Lung (tissue), 17 donors: ENCODE measurements at places on chromosomes 12 and 14. TPM values are rescaled to one million over a fixed set of nuclear protein-coding genes. Genes with fewer than 3 reads are reported as not detected.

RTL1 gene
- 0.02 TPM for polyA plus RNA-seq

EXD2 gene
- polyA plus RNA-seq, result 9.0 TPM

CHGA gene
- polyA plus RNA-seq, result 0.51 TPM

DNA sequence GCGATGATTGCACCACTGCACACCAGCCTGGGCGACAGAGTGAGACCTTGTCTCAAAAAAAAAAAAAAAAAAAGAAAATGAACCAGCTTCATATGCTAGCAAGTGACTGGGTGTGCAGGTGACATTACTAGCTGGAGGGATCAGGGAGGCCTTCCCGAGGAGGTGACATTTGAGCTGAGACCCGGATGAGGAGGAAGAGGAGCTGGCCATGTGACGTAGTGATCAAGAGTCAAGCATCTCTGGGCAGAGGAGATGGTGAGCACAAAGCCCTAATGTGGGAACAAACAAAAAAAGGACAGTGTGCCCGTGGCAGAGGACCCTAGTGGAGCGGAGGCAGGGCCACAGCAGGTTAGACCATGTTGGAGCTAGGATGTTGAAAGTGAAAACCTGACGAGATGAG is 3.5 kb upstream of the PTPN6 start:
- no peak for DNase-seq
- peaks cover 12% of the 10 kb centered on the region for H3K4me1 ChIP-seq
- H3K27me3 ChIP-seq, result no peaks in the 10 kb centered on the region
- peaks cover 7% of the 10 kb centered on the region for H3K36me3 ChIP-seq
- no peak overlapping the region for H3K27ac ChIP-seq
- H3K4me3 ChIP-seq, result no peak overlapping the region

DNA sequence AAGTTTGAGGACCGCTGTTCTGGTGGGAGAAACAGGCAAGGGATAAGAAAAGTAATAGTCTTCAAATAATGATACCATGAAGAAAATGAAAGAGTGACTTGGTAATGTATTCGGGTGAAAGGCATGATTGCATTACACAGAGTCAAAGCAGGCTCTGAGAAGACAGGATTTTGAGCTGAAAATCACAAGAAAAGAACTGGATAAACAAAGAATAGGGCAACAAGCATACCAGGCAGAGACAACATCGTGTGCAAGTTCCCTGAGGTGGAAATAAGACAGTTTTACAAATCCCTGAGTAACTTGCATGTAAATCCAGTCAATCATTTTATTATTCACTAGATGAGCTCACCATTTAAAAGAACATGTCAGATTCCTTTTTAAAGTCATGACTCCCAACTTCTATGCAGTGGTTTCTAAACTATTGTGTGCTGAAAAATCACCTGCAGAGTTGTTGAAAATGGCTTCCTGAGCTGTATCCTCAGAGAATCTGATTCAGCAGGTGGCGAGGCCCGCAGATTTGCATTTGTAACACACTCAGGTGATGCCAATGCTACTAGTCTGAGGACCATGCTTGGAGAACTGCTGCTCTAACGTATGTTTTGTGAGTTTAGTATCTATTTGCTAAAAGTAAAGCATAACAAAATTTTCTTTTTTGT is 133.0 kb upstream of the ABCD2 start:
- H3K27me3 ChIP-seq, result no peaks in the 10 kb centered on the region
- DNase-seq, result no peak
- no peaks in the 10 kb centered on the region for H3K4me1 ChIP-seq

SYNDIG1L gene
- polyA plus RNA-seq, result 0.39 TPM

PAX9 gene
- 1.8 TPM for polyA plus RNA-seq

SCNN1A gene
- 129 TPM for polyA plus RNA-seq

DNA sequence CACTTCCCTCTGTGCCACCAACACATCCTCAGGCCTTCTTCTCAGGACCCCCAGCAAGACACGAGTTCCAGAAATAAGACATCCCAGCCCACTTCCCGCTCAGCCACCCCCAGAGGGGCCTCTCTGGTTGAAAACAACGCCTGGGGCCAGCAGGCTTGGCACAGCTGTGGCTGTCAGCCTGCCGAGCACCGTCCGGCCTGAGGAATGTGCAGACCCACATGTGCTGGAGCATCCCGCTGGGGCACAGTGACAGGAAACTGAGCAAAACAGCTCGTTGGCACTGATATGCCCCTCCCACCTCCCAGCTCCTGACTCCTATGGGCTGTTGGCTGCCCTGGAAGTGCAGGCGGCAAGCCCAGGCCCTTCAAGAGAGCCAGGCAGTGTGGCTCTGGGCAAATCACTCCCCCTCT is 1.4 kb downstream of the SYNE3 start:
- peaks cover 10% of the 10 kb centered on the region for H3K27me3 ChIP-seq
- H3K4me3 ChIP-seq, result no peak overlapping the region
- H3K36me3 ChIP-seq, result no peaks in the 10 kb centered on the region
- H3K27ac ChIP-seq, result no peak overlapping the region
- DNase-seq, result peak; percentile 90
- peaks cover 6% of the 10 kb centered on the region for H3K4me1 ChIP-seq

DNA sequence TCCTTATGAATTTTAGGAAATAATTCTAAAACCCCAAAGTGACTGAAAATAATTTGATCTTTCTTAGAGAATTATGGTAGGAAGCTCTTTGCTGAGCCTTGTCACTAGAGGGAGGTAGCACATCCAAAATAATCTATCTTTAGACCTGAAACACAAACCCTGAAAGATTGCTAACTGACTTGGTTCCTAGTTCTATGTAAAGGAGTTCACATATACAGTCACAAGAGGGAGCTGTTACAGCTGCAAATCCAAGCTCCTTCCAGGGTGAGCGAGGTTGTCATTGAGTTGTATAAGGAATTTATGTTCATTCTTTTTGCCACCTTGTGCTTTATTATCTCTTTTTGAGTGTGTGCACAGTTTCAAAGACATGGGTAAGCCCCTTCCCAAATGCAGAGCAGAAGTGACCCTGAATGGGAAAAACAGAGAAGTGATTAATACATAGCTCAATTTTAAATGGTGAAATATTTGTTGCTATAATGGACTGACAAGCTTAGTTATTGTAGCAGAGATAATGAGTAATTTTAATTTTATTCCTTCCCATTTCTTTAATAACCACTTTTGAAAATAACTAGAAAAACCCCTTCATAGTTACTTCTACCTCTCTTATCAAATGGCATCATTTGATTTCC is 387.9 kb downstream of the DAD1 start:
- no peaks in the 10 kb centered on the region for H3K27me3 ChIP-seq
- H3K4me3 ChIP-seq, result no peak overlapping the region
- H3K36me3 ChIP-seq, result no peaks in the 10 kb centered on the region
- H3K27ac ChIP-seq, result no peak overlapping the region
- no peaks in the 10 kb centered on the region for H3K4me1 ChIP-seq

DNA sequence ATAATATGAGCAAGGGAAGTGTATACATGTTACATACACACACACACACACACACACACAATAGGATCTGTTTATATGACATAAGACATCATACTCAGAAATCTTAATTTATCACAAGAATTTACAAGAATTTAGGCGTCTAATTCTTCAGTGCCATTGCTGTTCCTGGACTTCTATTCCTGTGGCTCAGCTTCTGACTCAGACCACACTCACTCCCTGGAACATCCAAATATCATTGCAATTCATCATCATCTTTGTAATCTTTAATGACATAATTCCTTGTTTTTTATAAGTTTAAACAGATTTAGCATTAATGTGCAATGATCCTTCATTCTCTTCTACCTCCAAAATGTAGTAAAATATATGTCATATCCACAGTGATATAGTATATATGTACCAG is 544.2 kb downstream of the FOXG1 start:
- H3K27me3 ChIP-seq, result no peaks in the 10 kb centered on the region
- no peak overlapping the region for H3K4me3 ChIP-seq
- DNase-seq, result no peak
- no peaks in the 10 kb centered on the region for H3K4me1 ChIP-seq

EFS gene
- 6.5 TPM for polyA plus RNA-seq

GRCh38 chr12:42706321-42706720 is 116.8 kb upstream of the PRICKLE1 start:
- H3K27ac ChIP-seq, result no peak overlapping the region
- H3K4me3 ChIP-seq, result no peak overlapping the region
- no peaks in the 10 kb centered on the region for H3K27me3 ChIP-seq
- H3K4me1 ChIP-seq, result no peaks in the 10 kb centered on the region
- no peaks in the 10 kb centered on the region for H3K36me3 ChIP-seq

GRCh38 chr14:21104448-21105060 is 3.7 kb downstream of the TMEM253 start:
- DNase-seq, result peak; percentile 92
- H3K27ac ChIP-seq, result peak overlapping the region; percentile 97
- no peaks in the 10 kb centered on the region for H3K36me3 ChIP-seq

DNA sequence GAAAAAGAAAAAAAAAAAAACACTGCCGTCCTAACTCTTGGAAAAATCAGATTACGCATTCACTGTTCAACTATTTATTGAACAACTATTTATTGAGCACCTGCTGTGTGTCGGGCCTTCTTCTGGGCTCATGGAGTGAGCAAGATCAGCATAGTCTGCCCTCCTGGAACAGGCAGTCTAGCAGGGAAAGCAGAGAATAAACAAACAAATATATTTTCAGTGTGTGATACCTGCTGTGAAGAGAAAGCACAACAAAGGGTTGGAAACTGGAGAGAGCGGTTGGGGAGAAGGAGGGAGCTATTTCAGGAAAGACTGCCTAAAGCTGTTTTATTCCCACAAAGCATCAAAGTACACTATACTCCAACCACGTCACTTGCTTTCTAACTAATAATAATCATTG is 10.8 kb downstream of the PROX2 start:
- no peaks in the 10 kb centered on the region for H3K27me3 ChIP-seq
- H3K4me1 ChIP-seq, result no peaks in the 10 kb centered on the region
- no peaks in the 10 kb centered on the region for H3K36me3 ChIP-seq
- H3K27ac ChIP-seq, result no peak overlapping the region
- no peak for DNase-seq

DNA sequence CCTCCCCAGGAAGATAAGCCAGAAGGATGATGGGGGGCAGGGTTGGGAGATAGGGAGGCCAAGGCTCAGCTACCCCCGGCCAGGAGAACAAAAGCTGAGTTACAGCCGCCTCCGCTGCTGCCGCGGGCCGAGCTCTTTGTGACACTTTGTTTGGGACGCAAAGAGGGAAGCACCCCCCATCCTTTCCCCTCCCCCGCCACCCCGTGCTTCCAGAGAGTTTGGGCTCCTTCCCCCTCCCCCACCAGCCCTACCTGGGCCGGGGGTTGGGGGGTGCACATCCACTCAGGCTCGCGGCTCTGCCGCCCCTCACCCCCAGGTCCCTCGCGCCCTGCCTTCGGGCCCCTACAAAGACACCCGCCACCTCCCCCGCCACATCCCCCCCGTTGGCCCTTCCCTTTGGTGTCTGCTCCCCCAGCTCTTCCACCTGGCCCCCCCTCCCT is 799 bp downstream of the ZNF219 start:
- no peaks in the 10 kb centered on the region for H3K27me3 ChIP-seq
- H3K36me3 ChIP-seq, result no peaks in the 10 kb centered on the region
- peak; percentile 47 for DNase-seq
- H3K4me3 ChIP-seq, result peak overlapping the region; percentile 29
- H3K27ac ChIP-seq, result peak overlapping the region; percentile 3

CAPRIN2 gene
- polyA plus RNA-seq, result 16.4 TPM

GRCh38 chr12:117526757-117527478 is 165.5 kb upstream of the NOS1 start:
- H3K27ac ChIP-seq, result no peak overlapping the region
- no peaks in the 10 kb centered on the region for H3K4me1 ChIP-seq
- H3K4me3 ChIP-seq, result no peak overlapping the region
- no peaks in the 10 kb centered on the region for H3K27me3 ChIP-seq

DNA sequence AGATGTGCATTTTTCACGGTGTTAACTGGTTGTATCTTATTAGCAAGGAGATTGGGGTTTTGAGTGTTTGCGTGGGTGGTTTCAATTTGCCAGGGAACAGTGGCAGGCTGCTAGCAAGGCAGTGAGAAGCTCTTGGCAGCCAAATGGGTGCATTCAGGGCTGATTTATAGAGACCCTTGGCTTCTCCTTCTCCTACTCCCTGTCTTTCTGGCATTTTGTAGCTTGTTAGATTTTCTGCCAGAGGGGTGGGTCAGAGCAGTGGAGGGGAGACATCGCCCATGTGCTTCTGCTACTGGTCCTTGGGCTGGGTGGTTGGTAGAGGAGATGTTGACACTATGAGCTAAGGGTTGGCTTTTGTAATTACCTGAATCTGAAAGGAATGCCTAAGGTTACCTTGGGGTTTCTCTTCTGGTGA is 9.6 kb downstream of the CALM1 start:
- H3K4me3 ChIP-seq, result no peak overlapping the region
- H3K36me3 ChIP-seq, result peaks cover 45% of the 10 kb centered on the region
- peaks cover 25% of the 10 kb centered on the region for H3K4me1 ChIP-seq

NPFF gene
- 0.45 TPM for polyA plus RNA-seq

GRCh38 chr12:46808955-46809697 is 16.7 kb downstream of the SLC38A4 start:
- no peaks in the 10 kb centered on the region for H3K36me3 ChIP-seq
- no peaks in the 10 kb centered on the region for H3K27me3 ChIP-seq
- H3K4me1 ChIP-seq, result no peaks in the 10 kb centered on the region
- DNase-seq, result no peak

- H3K4me1 ChIP-seq, result peaks cover 5% of the 10 kb centered on the region
- H3K4me3 ChIP-seq, result no peak overlapping the region
- H3K27me3 ChIP-seq, result no peaks in the 10 kb centered on the region
- no peak for DNase-seq
- peaks cover 3% of the 10 kb centered on the region for H3K36me3 ChIP-seq
Measured at GRCh38 chr14:29645117-29645516, 282.5 kb downstream of the PRKD1 start.

DNA sequence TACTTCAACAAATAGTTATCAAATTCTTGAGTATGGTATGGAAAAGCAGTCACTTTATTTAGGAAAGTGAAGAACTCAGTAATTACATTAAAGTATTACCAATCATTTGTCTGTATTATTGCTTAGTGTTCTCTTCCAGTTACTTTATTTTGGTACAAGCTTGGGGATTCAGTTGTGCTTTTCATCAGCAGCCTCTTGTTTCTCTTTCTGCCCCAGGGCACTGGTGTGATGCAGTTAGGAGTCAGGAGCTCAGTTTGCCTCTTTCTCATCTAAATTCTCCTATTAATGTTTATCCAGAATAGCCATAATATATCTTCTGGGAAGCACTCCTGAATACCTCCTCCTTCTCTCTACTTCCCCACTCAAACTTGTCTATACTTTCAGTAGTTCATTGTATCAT is 25.7 kb downstream of the PMCH start:
- H3K36me3 ChIP-seq, result no peaks in the 10 kb centered on the region
- DNase-seq, result no peak
- no peaks in the 10 kb centered on the region for H3K4me1 ChIP-seq
- no peak overlapping the region for H3K4me3 ChIP-seq

GCH1 gene
- 44.9 TPM for polyA plus RNA-seq
